Fibroblast of villous mesenchyme (primary cell): ENCODE measurements at places on chromosomes 12 and 14. TPM values are rescaled to one million over a fixed set of nuclear protein-coding genes. Genes with fewer than 3 reads are reported as not detected.

DNA sequence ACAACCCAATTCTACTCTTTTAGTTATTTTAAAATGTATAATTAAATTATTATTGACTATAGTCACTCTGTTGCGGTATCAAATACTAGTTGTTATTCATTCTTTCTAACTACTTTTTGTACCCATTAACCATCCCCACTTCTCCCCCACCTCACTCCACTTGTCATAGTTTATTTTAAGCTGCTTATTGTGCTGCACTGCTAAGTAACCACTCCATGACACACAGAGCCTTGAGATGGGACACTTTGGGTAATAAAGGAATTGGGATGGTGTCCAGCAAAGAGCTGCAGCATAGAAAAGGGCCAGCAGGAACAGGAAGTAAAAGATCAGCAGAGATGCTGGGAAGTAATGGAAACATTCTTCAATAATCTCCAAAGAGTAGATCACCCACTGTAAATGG lies 123.0 kb downstream of the RPS29 start:
- no peak for DNase-seq

DNA sequence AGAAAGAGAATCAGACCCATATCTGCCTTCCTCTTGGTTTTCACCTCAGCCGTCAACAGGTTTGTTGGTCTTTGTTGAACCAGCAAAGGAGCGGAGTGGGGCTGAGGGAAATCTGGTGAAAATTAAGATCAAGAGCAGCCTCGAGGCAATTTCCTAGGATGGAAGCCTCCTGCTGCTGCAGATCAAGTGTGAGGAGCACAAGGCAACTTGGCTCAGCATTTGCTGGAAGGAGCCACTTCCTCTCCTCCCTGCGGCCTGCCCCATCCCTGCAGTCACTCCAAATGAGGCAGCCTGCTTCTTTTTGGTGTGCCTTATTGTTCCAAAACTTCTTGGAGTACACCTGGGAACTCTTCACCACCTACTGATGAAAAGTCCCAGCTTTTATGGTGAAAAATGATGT lies 4.9 kb downstream of the TC2N start:
- DNase-seq = no peak

GRCh38 chr14:35807131-35807961 lies 1.7 kb downstream of the RALGAPA1 start:
- DNase-seq = no peak

GRCh38 chr14:32023540-32023939 lies 53.6 kb upstream of the ARHGAP5 start:
- DNase-seq = peak; percentile 23

GRCh38 chr14:54652188-54652587 lies 85.3 kb downstream of the SAMD4A start:
- peak; percentile 100 for DNase-seq

Gene JAG2
- total RNA-seq = 0.86 and 1.9 TPM in 2 replicates

Gene P3H3
- 91.1 and 117 TPM in 2 replicates for total RNA-seq

Gene SEL1L
- total RNA-seq = 89.9 and 97.6 TPM in 2 replicates
